ENCODE measurements at places on chromosomes 6 and 20.

- no peak for DNase-seq
Measured at GRCh38 chr6:130923350-130923749, 96.1 kb downstream of the SMLR1 start.

DNA sequence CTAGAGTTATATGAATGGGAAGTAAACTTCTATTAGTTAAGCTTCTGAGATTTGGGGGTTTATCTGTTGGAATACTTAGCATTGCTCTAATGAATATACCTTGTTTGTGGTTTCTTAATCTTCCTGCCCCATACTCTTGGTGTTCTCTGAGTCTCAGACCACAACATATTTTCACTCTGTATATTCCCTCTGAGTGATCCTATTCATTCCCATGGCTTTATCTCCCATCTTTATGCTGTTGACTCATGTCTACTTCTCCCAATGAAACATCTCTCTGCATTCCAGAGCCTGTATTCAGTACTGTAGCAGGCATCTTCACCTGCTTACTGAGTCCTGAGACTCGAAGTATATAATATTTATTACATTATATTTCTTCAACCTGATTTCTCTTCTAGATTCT is 283.7 kb upstream of the MAP3K7 start:
- no peak for DNase-seq

GRCh38 chr6:29608131-29608530 is 23.2 kb downstream of the OR2H2 start:
- DNase-seq, result no peak

DNA sequence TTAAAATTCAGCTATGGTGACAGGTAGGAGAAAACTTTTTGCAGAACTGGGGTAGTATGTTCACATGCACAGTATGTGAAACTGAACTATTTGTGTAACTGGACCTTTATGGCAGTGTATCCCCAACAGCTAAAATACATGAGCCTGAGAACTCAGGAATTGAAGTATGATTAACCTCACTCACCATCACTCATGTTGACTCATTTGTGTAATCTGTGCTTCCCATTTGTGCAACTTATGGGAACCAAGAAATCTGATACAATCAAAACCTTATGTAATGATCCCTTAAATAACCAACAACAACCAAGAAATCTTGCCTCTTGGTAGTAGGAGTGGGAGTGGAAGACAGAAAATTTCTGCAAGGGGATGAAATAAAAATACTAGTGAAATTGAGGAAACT is 674.9 kb downstream of the HDGFL1 start:
- DNase-seq, result no peak

- no peak for DNase-seq
Measured at GRCh38 chr20:61682996-61683681, 382.5 kb downstream of the TAF4 start.

- no peak for DNase-seq
Measured at GRCh38 chr6:610882-611281, 46.0 kb downstream of the HUS1B start.

DNA sequence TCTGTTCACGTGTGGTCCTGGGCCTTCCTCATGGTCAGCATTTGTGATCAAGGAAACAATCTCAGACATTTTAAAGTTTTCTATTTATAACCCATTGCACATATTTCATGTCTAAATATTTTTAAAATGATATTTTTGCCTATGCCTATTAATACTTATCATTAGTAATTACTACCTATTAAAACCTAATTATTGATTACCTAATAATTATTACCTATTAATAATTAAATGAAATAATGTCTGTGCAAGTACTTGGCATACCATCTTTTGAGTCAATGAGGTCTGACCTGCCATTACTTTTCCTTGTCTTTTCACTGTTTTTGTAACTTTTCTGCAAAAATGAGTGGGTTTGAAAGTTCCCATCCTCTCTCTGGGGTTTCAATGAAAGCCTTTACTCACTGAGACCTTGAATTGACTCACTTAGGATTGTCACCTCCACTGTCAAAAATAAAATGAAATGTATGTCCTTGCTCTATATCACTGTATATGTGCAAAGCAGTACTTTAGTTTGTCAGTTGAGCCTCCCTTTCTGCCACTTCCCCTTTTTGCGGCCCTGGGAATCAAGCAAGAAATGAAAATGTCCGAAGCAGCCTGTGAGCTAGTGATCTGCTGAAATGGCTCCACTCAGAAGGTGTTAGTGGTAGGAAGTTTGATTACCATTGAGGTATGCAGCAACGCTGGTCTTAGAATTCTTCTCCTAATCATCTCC is 87.8 kb downstream of the L3MBTL3 start:
- DNase-seq, result no peak

DNA sequence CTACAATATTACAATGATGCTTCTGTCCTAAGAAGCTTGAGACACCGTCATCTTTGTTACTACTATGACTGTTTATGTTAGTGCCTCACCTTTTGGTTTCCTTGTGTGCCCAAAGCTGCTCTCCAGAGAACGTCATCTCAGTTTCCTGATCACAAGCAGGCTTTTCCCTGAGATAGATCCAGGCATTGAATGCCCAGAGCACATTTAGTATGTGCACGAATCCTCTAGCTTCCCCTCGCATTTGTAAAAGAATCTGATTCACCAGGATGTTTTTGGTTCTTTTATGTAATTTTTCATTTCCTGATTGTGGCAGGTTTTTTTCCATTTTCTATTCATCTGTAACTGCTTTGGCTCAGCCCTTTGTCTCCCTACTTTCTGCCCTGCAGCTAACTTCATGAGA is 100.2 kb upstream of the TMEM181 start:
- DNase-seq, result no peak

DNA sequence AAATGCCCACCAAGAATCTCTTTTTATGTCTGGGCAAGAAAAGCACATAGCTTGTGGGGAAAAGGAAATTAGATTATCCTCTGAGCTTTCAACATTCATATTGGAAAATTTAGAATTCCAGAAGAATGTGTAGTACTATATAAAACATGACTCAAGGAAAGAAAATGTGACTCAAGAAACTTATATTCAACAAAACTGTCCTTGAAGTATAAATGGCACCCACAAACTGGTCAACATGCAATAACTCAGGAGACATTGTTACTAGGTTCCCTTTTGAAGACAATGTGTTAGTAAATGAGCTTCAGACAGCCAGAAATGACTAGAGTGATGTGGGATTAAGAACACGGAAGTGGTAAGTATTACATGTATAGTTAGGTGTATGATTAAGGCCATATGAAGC is 26.1 kb upstream of the TINAG start:
- no peak for DNase-seq

DNA sequence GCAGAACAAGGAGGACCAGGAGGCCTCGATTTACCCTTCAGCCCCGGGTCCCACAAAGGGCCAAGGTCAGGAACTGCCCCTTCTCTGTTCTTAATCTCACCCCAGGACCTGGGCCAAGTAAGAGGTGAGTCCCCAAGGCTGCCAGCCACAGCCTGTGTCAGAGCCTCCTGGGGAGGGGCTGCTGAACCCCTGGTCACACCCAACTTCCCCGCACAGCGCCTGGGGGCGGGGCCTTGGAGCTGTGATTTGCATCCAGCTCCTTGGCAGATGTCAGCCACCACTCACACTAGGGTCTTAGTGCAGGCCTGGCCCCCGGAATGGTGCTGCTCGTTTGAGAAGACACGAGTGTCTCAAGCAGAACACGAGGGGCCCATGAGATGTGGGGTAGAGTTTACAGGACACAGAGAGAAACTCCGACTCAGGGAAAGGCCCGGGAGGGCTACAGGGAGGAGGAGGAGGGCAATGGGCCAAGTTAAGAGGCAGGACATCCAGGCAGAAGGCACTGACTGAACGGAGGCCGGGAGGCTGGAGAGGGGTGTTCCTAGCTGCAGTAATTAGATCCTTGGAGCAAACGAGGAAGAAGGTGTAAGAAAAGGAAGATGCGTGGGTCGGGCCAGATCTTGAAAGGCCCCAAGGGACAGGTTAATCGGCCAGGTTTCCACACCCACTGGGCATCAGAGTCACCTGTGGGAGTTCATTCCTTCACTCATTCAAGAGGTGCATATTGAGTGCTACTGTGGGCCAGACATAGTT is 26.9 kb downstream of the ZBP1 start:
- DNase-seq, result no peak

GRCh38 chr6:3801960-3802359 is 47.2 kb upstream of the FAM50B start:
- DNase-seq, result no peak

- no peak for DNase-seq
Measured at GRCh38 chr6:36539814-36540568, 7.3 kb downstream of the STK38 start.

- no peak for DNase-seq
Measured at GRCh38 chr20:37669062-37669772, 24.6 kb upstream of the CTNNBL1 start.

- DNase-seq, result no peak
Measured at GRCh38 chr20:53706466-53707370, 113.1 kb upstream of the ZNF217 start.

GRCh38 chr20:19889011-19889953 is 127.9 kb upstream of the NAA20 start:
- DNase-seq, result no peak

- DNase-seq, result no peak
Measured at GRCh38 chr6:137256350-137257103, 37.3 kb upstream of the IFNGR1 start.

DNA sequence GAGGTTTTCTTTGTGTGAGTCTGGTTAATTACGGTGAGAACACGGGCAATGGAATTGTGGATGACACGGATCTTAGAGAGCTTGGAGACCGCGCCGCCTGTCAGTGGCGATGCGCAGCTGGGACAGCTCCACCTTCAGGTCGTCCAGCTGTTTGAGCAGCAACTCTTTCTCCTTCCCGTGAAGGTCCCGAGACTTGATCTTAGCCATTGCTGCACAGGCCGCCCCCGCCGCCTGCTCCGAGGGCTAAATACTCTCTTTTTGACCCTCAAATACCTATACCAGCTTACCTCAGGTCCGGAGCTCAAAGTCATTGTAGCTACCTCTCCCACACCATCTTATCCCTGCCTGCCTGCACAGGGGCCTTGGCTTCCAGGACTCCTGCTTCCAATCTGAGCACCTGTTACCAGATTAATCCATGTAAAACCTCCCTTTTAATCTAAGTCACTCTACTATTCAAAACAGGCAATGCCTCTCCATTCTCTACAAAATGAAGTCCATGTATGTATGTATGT is 100.2 kb downstream of the PREP start:
- DNase-seq, result no peak

GRCh38 chr6:45507186-45507585 is 129.5 kb upstream of the SUPT3H start:
- DNase-seq, result no peak

GRCh38 chr20:53767206-53767930 is 173.7 kb upstream of the ZNF217 start:
- no peak for DNase-seq

GRCh38 chr20:49925901-49926454 is 10.2 kb upstream of the RNF114 start:
- DNase-seq, result no peak

DNA sequence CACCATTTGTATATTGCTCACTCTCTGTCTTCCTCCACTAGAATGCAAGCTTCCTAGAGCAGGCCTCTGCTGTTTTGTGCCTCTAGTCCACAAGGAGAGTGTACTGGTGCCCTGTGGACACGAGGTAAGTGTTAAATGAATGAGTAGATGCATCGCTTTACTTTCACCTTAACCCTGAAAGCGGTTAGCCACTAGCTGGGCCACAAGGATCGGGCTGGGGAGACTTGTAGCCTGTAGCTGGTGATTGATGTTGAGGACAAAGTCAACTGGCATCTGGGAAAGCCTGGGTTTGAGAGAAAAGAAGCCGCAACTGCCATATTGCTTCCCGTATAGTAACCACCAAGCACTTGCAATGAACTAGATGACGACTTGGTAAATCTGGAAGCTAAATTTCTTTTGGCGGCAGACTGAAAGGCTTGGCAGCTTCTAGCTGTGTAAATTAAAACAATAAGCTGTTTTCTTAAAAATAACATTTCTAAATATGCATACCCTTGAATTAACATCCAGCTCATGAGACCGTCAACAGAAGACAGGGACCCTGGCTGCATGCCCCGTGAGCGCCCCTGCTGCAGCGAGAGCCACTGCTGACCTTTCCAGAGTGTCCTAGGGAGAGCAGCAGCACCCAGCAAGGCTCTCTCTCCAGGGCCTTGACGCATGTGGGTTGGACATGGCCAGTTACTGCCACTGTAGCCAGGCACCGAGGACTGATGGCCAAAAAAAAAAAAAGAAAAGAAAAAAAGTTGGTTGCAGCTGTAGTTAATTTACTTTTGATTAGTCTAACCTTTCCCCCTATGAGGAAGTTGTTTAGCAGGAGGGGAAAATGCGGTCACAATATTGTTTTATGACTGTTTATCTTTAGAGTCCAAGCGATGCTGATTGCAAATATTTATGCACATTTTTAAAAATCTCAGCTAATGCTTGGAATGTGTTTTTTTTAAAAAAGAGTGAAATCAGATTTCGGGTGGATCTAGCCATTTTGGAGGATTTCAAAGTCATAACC is 315.1 kb downstream of the TFAP2C start:
- DNase-seq, result no peak

- DNase-seq, result no peak
Measured at GRCh38 chr20:4613718-4614620, 107.7 kb upstream of the PRND start.

DNA sequence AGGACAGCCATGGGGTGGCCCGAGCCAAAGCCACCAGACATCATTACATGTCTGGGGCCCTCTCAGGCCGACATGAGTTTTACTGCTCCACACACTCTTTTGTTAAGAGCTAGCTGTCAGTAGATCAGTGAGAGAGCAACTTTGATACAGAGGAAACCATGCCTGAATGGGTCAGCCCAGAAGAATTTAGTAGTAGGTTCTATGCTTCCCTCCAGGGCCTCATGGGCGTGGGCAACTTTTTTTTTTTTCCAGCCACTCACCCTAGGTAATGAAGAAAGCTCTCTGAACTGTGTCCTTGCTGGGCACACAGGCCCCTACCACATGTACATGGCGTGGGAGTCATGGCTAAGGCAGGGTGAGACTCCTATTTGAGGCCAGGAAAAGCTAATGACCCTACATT is 38.8 kb downstream of the HLA-F start:
- DNase-seq, result no peak

Data from D721Med (cell line).